ENCODE measurements at places on chromosomes 7 and 10. TPM values are rescaled to one million over a fixed set of nuclear protein-coding genes. Genes with fewer than 3 reads are reported as not detected.
A peak's percentile ranks its signal among the peaks of the same experiment; 100 is the strongest.

- DNase-seq = no peak
These were observed 357.5 kb downstream of the DNAJB6 start for GRCh38 chr7:157694376-157694665.

GRCh38 chr7:156932006-156932405, 17.5 kb upstream of the NOM1 start:
- peak; percentile 97 for DNase-seq

DNA sequence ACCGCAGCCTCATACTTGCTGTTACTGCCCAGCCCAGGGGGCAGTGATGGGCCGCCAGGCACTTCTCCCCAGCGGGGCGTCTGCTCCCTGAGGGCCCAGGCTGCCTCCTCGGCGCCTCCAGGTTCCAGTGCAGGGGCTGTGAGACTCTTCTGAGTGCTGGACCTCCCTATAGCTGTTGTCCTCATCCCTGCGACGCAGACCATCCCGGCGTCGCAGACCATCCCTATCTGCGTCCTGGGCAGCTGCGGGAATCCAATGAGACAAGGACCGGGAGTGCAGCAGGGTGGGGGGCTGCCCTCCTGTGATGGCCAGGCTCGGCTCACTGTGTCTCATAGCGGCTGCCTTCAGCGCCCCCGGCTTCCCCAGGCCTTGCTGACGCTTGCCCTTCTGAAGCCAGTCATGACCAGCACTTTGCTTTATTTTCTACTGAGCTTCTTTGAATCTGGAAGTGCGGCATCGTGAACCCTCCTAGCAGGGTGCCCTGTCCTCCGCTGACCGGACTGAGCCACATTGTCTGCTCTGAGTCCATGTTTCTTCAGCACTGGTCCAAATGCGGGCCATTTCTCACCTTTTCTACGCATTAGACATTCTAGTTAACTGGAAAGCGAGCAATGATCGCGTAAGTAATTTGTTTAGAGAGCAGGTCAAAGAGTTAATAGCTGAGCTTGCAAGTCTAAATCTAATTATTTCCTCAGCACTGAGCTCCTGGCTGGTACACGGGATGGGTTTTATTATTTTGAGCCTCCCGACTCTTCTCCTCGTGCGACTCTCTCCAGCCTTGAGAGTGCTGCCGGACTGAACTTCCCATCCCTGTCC, 339.5 kb downstream of the WDR37 start:
- no peak for DNase-seq

GRCh38 chr7:130972201-130972600, 238.2 kb upstream of the KLF14 start:
- no peak for DNase-seq

DNA sequence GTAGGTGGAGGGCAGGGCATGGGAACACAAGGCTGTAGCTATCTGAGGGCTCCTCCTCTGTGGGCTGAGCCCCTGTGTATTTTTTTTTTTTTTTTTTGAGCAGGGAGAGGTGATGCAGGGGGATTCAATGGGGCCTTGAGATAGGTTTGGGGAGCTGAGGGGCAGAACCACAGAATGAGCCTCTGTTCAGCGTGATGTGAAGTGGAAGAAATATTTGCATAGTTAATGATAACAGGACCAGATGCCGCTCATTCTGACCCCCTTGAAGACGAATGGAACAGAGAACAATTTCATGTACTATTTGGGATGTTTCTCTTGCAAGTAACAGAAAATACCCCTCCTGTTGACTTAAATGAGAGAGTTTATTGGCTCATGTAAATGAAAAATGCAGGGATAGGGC, 69.7 kb upstream of the EMX2 start:
- DNase-seq = no peak

GRCh38 chr7:54972733-54973294, 46.0 kb upstream of the EGFR start:
- no peak for DNase-seq

DNA sequence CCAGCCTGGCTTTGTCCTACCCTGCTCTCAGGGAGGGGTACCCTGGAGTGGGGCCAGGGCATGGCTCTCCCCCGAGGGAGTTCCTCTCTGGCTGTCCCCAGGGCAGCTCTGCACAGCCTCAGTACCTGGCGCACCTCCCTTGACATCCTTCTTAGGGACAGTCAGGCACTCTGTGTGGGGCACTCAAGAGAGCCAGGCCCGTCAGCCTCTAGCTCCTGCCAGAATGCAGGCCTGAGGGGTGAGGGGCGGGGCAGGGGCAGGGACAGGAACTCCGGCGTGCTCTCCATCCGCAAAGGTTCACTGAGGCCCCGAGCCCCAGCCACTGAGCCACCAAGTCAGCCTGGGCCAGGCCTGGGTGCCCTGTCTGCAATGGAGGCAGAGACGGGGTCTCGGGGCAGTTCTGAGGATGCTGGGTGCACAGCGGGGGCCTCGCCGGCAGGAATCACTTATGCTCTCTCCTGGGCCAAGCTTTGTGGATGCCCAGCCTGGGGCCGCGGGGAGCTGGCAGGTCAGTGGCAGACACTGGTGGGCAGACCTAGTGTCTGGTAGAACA, 10.1 kb downstream of the LIMK1 start:
- DNase-seq = no peak

GRCh38 chr7:6536262-6537260, 14.7 kb downstream of the GRID2IP start:
- DNase-seq = no peak

- no peak for DNase-seq
These were observed 31.5 kb downstream of the MTURN start for GRCh38 chr7:30166155-30166840.

Gene DKK1
- total RNA-seq = 18.6 TPM

Gene BTBD16
- not detected for total RNA-seq

Gene SHTN1
- total RNA-seq = 2.9 TPM

Gene GRID2IP
- total RNA-seq = not detected
